ENCODE measurements at places on chromosomes 1 and 21.

GRCh38 chr1:76500116-76500515 lies 367.2 kb upstream of the ST6GALNAC5 start:
- DNase-seq = no peak

DNA sequence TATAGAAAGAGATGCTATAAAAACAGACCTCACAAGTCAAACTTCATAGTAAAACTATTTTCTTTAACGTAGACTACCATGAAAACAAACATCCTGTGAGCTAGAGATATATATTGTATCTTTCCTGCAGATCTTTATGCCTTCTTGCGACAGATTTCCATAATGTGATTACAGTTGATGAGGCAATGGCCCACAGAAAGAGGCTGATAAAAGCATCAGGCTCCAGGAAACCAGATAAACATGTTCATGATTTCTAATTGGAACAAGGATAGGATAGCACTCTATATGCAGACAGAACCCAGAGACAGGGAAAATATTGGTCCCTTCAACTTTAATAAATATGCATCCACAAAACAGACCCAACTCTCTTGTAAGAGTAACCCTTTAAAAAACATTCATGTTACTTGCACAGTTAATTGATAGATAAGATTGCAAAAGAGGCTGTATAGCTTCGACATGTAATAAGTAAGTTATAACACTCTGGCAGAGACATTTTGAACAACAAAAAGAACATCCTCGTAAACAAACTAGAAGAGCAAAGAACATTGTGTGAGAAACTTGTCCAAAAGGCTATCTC lies 329.4 kb downstream of the AGBL4 start:
- DNase-seq = no peak

GRCh38 chr1:35178874-35179380 lies 14.0 kb downstream of the SFPQ start:
- DNase-seq = no peak

GRCh38 chr1:54998677-54999076 lies at the start of gene BSND:
TSS of gene BSND (plus strand) at chr1:54998933. CDS start at chr1:54999187, 254 bp downstream.
- peak; percentile 61 for DNase-seq

GRCh38 chr1:3914331-3914851 lies 14.3 kb upstream of the C1orf174 start:
- no peak for DNase-seq

GRCh38 chr1:26785611-26786436 lies 1.9 kb upstream of the PIGV start:
- no peak for DNase-seq

- peak; percentile 76 for DNase-seq
Observed at GRCh38 chr1:177256153-177257075, 85.7 kb downstream of the BRINP2 start.

- DNase-seq = no peak
Observed at GRCh38 chr1:56507925-56508522, 71.3 kb downstream of the PLPP3 start.

DNA sequence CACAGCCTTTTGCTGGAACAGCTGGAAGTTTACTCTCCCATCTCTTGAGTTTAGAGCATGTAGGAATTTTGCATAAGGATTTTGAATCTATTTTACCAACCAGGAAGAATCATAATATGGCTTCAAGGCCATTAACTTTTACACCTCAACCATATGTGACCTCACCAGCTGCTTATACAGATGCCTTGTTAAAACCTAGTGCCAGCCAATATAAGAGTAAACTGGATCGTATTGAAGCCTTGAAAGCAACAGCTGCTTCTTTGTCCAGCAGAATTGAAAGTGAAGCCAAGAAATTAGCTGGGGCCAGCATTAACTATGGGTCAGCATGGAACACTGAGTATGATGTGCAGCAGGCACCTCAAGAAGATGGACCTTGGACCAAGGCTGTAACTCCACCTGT lies 65.4 kb downstream of the CEP350 start:
- DNase-seq = no peak

DNA sequence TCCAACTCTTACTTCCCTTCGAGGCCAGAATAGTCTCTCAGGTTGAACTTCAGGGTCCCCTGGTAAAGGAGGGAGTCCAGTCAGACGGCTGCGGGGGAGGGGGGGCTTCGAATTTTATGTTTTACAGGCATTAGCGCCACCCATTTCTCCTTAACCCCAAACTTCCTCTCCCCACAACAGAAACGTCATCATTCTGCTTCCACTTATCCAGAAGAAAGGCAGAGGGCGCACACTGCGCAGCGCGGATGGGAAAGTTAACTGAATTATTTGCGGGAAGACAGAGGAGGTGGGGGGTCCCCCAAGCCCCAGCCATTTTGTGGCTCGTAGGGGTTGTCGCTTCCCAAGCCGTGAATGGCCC lies 529 bp upstream of the PRMT2 start:
- DNase-seq = peak; percentile 82

DNA sequence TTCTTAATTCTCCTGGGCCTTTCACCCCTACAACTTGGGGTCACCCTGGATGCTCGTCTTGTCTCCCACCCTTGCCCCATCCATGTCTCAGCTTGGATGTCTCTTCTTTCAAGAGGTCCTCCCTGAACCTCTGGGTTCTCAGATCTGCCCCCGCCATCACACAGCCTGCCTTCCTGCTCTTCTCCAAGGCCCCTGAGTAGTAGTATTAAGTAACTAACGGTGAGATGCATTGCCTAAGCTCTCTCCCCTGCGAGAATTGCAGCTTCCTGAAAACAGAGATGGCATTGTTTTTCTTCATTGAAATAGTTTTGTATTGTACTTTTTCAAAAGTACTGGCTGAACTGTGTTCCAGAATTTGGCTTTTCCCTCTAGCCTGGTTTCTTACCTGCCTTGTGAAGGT lies 16.0 kb downstream of the MIIP start:
- DNase-seq = no peak

DNA sequence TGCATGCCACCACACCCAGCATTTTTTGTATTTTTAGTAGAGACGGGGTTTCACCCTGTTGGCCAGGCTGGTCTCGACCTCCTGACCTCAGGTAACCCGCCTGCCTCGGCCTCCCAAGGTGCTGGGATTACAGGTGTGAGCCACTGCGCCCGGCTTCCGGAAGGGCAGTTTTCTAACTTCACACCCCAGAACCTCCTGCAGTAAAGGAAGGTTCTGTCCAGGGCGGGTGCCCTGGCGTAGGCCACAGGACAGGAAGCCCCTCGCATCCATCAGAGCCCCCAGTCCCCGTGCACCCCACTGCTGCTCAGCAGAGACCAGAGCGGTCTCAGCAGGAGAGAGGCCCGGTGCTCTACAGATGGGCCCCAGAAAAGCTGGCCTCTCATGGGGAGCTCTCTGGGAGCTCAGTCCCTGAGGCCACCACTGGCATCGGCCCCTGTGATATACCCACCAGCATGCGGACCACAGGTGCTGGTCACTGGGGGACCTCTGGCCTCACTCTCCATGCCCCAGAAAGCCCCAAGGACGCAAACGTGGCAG lies 4.1 kb upstream of the DNMT3L start:
- no peak for DNase-seq

DNA sequence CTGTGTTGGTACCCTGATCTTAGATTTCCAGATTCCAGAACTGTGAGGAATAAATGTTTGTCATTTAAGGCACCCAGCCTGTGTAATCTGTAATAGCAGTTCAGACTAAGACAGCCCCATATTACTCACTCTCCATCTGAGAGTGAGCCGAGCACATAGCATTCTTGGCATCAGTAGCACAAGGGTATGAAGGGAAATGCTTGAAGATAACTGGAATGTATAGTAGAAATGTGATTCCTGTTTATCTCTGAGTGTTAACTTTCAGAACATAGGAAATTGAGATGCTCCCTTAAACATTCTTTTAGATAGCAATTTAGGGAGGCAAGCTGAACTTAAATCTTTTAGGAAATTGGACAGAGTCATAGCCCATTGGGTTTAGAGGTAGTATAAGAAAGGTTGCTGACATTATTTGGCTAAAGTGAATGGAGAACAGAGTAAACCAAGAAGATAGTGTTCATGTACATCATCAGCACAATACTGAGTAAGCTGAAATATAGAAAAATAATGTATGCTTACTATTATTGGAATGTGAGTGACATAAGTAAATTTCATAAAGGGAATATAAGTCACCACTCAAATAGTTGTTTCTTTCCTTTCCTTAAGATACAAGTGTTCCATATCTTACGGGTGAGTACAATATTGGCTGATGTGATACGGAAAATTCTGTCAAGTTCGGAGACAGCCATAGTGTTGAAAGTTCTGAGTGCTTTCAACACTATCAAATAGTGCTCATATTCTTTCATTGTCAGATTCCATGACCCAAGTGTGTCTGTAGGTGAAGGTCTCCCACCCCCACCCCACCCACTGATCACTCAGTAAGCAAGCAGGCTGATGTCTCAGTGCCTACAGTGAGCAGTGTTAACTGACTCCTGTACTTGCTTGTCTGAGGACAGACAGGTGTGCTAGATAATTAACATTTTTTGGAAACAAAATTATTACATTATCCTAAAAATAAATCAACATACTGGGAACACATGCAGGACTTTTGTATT lies 73.7 kb downstream of the LRRC8D start:
- DNase-seq = peak; percentile 96

GRCh38 chr21:29034678-29035077 lies 10.2 kb downstream of the USP16 start:
- DNase-seq = no peak

DNA sequence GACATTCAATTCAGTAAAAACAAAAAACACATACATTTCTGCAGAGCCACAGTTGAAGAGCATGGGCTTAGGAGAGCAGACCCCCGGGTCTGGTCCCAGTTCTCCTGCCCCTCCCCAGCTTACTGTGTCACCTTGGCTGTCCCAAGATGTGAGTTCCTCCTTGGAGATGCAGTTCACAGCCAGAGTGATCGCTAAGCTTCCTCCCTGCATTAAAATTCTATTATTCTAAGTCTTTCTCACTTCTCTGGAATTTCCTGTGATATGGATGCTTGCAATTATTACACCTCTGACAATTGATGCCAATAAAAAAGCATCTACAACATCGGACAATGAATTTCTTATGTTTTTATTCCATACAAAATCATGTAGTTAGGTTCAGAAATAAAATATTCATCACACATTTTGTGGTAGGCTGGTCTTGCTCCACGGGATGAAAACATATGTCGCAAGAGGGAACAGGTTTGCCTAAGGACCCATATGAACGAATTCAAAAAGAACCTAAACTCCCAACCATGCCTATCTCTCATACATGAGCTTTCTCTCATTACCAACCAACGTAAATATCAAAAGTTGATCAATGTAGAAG lies 328.5 kb upstream of the RUNX1 start:
- peak; percentile 47 for DNase-seq
